ENCODE measurements at places on chromosomes 1 and 21. TPM values are rescaled to one million over a fixed set of nuclear protein-coding genes. Genes with fewer than 3 reads are reported as not detected.

GRCh38 chr1:209659909-209660308 lies 7.7 kb upstream of the LAMB3 start:
- peak; percentile 92 for DNase-seq

- DNase-seq = no peak
These were observed 260.5 kb upstream of the CHRM3 start for GRCh38 chr1:239125893-239126292.

DNA sequence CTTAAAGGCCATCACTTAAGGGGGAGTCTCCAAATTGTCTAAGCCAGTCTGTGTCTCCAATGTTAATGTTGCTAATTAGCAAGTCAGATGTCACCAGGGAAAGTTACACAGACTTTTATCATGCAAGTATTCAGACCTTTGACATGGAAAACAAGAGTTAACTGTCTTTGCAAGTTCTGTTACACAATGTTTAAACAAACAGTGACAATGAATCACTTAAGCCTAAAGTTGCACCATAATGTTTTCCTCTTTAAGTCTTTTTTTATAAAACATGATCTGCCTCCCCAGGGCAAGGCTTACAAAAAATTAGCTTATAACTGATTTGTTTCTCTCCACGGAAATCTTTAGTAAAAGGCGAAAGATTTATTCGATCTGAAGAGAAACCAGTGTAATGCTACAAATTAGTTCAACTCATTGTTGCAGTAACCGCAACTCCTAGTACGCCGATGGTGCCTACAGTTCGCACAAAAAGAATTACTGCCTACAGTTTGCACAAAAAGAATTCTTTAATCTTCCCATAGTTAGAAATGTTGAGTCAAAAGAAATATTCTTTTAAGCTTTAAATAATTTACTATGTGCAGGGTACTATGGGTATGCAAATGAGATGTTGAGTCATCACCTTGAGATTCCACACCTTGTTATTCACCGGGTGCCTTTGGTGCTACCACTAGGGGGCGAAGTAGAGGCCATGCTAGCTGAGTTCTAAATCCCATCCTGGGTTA lies 45.3 kb downstream of the HHAT start:
- DNase-seq = peak; percentile 100

DNA sequence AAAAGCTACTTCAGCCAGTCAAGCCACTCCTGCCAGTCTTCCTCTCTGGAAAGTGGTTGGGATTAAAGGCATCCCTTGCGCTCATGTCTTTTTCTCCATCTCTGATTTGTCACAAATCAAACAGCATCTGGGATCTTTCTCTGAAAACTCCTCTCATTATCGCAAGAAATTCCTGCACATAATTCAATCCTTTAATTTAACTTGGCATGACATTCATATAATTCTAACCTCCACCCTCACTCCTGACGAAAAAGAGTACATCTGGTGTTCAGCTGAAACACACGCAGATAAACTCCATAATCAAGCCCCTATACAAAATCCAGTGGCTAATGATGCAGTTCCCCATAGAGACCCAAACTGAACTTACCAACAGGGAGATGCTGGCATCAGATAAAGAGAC lies 19.4 kb upstream of the SLC2A5 start:
- no peak for DNase-seq

DNA sequence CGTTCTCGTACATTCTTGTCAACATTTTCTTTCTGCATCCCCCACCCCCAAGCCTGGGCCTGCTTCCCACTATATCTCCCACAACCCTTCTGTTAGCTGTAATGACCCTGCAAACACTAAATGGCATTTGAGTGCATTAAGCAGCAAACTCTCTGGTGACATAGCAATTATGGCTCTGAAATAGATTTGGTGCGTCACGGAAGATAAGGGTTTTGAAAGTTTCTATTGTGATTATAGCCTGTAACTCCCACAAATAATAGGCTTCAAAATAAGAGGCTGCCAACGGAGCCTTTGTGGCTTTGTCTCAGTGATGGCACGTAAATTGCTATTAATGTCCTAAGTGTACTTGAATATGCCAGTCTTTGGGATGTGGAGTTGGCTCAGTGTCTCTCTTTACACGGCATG lies 277.6 kb downstream of the PBX1 start:
- DNase-seq = no peak

GRCh38 chr1:9822897-9823692 lies 670 bp downstream of the CLSTN1 start:
- DNase-seq = peak; percentile 12

GRCh38 chr1:35894183-35894582 lies 11.2 kb downstream of the AGO1 start:
- DNase-seq = peak; percentile 60

GRCh38 chr1:175216444-175216843 lies 23.9 kb upstream of the KIAA0040 start:
- DNase-seq = no peak

- DNase-seq = no peak
These were observed 96.5 kb downstream of the TGFBR3 start for GRCh38 chr1:91789273-91789997.

- no peak for DNase-seq
These were observed 57.2 kb downstream of the TOR1AIP2 start for GRCh38 chr1:179820226-179820970.

GRCh38 chr1:3690282-3691065 lies 38.2 kb downstream of the TP73 start:
- DNase-seq = no peak

GRCh38 chr1:196598942-196599748 lies 9.1 kb downstream of the KCNT2 start:
- no peak for DNase-seq

DNA sequence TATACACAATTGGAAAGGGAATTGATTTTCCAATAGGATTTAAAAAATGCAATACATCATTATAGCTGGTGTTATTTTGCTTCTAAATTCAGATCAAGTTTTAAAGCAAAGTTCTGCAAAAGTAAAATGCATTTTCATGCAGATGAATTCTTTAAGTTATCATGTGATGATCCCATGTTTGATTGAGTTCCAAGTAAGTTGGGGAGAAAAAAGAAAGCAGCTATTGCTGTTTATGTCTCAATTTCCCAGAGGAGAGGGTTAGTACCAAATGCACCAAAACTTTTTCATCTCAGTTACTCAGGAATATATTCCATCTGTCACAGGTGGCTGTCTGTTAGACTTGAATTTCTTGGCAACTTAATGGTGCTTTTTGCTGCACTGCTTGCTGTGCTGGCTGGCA lies 29.7 kb downstream of the HSPA13 start:
- no peak for DNase-seq

SLC50A1 gene
- total RNA-seq = 36.9 TPM

CNKSR1 gene
- total RNA-seq = 0.26 TPM

KCNE2 gene
- not detected for total RNA-seq

HORMAD1 gene
- total RNA-seq = not detected

CFHR4 gene
- total RNA-seq = not detected
